Gastrocnemius medialis (tissue), 4 donors: ENCODE measurements at places on chromosomes 2 and 18. TPM values are rescaled to one million over a fixed set of nuclear protein-coding genes. Genes with fewer than 3 reads are reported as not detected.
A peak's percentile ranks its signal among the peaks of the same experiment; 100 is the strongest.

GRCh38 chr2:81644189-81644588 lies 1339.6 kb upstream of the LRRTM1 start:
- no peaks in the 10 kb centered on the region for H3K36me3 ChIP-seq
- no peak for DNase-seq
- H3K27ac ChIP-seq = no peak overlapping the region
- no peaks in the 10 kb centered on the region for H3K4me1 ChIP-seq
- H3K27me3 ChIP-seq = no peaks in the 10 kb centered on the region

DNA sequence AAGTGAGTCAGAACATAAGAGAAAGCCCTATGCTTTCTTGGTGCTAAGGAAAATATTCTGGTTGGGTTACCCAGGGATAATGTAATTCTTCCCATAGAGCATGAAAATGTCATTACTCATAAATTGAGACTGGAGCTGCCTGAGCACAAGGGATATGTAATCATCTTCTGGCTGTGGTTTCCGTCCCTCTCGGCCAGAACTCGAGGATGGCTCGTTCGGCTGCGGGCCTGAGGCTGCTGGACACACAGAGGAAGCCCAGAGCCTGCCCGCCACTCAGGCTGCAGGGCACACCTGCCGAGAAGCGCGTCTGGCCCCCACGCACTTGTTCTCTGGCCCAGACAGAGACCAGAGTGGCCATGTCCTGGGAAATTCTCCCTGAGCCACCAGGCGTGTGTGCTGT lies 104.9 kb downstream of the ASAP2 start:
- peak; percentile 81 for DNase-seq
- no peaks in the 10 kb centered on the region for H3K36me3 ChIP-seq
- H3K27me3 ChIP-seq = no peaks in the 10 kb centered on the region
- H3K27ac ChIP-seq = peak overlapping the region; percentile 81
- H3K4me1 ChIP-seq = peaks cover 32% of the 10 kb centered on the region

- no peak for DNase-seq
- peaks cover 31% of the 10 kb centered on the region for H3K4me1 ChIP-seq
- H3K27me3 ChIP-seq = no peaks in the 10 kb centered on the region
- H3K36me3 ChIP-seq = no peaks in the 10 kb centered on the region
Observed at GRCh38 chr2:98704499-98705332, 26.2 kb downstream of the MGAT4A start.

DNA sequence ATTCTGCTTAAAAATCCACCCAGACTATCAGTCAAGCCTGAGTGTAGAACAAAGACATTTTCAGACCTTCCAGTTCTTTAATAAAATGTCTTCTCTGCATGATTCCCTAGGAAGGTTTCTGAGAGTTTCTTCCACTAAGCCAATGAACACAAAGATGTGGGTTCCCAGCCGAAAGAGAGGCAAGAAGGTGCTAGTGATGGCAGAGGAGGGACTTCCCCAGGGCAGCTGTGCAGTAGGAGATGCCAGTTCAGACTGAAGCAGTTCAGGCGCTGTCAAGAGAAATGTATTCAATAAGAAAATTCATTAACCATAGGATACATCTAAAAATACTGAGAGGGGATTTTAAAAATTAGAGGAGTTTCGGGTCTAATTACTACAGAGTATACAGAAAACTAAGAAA lies 83.3 kb downstream of the RND3 start:
- H3K4me1 ChIP-seq = no peaks in the 10 kb centered on the region
- no peaks in the 10 kb centered on the region for H3K27me3 ChIP-seq
- H3K4me3 ChIP-seq = no peak overlapping the region
- no peaks in the 10 kb centered on the region for H3K36me3 ChIP-seq
- DNase-seq = no peak

- no peak overlapping the region for H3K27ac ChIP-seq
- H3K4me1 ChIP-seq = no peaks in the 10 kb centered on the region
- H3K4me3 ChIP-seq = no peak overlapping the region
- no peaks in the 10 kb centered on the region for H3K27me3 ChIP-seq
- no peak for DNase-seq
- H3K36me3 ChIP-seq = no peaks in the 10 kb centered on the region
Observed at GRCh38 chr18:10265560-10266333, 188.7 kb upstream of the APCDD1 start.

DNA sequence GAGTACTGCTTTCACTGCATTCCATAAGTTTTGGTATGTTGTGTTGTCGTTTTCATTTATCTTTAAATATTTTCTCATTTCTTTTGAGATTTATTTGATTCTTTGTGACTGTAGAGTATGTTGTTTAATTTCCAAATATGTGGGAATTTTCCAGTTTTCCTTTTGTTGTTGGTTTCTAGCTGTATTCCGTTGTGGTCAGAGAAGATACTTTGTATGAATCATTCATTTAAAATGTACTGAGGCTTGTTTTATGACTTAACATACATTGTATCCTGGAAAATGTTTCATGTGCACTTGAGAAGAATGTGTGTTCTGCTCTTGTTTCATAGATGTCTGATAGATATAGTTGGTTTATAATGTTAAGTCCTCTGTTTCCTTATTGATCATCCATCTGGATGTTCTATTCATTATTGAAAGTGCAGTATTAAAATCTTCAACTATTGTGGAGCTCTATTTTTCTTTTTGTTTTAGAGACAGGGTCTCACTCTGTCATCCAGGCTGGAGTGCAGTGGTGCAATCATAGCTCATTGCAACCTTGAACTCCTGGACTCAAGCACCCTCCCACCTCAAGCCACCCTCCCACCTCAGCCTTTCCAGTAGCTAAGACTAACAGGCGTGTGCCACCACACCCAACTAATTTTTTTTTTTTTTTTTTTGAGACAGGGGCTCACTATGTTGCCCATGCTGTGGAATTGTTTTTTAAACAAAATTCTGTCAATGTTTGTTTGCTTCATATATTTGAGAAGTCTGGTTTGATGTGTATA lies 96.8 kb downstream of the TAF4B start:
- H3K27me3 ChIP-seq = no peaks in the 10 kb centered on the region
- no peak for DNase-seq
- no peaks in the 10 kb centered on the region for H3K4me1 ChIP-seq
- H3K36me3 ChIP-seq = no peaks in the 10 kb centered on the region
- H3K27ac ChIP-seq = no peak overlapping the region
- H3K4me3 ChIP-seq = no peak overlapping the region

DNA sequence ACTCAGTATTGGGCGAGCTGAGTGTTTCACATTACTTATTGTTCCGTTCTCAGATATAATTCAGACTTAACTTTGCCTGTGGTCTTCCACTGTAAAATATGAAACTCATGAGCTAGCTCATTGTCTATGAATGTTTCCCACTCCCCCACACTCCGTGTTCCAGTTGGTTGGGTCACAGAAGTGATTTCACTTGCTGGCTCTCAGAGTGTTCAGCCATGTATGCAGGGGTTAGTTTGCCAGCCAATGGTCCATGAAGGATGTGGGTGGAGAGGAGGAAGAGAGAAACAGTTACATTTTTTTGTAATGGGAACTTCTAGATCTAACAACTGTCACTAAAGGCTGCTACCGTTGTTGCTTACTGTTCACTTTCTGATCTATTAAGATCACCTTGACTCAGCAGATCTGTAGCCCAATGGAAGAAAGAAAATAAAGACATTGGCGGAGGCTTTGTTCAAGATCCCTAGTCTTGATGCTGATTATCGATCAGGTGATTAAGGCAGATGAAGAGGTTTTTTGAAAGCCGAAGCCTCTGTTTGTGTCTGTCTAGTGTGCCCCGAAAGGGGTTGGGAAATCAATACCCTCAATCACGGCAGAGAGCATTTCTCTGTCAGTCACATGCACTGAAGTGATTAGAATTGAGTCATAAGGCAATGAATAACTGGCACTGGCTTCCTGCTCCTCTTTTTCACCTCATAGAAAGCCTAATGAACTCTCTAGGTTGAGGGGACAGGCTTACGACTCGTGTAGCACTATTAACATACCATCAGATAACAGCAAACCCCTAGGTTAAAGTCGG lies 279.7 kb upstream of the FIGN start:
- no peaks in the 10 kb centered on the region for H3K4me1 ChIP-seq
- no peak for DNase-seq
- H3K27me3 ChIP-seq = no peaks in the 10 kb centered on the region
- H3K27ac ChIP-seq = no peak overlapping the region
- no peaks in the 10 kb centered on the region for H3K36me3 ChIP-seq

DNA sequence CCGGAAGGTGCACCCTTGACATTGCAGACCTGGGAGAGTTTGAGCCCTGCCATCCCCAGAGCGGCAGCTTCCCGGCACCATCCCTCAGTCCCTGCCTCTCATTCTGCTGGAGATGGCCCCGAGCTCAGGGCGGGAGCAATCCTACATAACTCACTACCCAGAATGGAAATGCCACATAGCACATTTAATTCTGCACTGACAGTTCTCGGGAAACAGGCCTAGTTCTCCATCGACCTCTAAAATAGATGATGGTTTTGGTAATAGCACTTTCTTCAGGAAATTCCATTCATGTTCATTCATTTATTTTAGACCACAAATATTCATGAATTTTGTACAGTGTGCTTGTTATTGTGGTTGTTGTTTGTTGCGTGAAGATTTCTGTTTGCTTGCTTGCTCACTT lies 92.9 kb upstream of the SLC14A2 start:
- no peak overlapping the region for H3K4me3 ChIP-seq
- no peak overlapping the region for H3K27ac ChIP-seq
- H3K27me3 ChIP-seq = no peaks in the 10 kb centered on the region
- DNase-seq = no peak
- H3K4me1 ChIP-seq = no peaks in the 10 kb centered on the region
- H3K36me3 ChIP-seq = no peaks in the 10 kb centered on the region

- H3K4me3 ChIP-seq = no peak overlapping the region
- H3K4me1 ChIP-seq = no peaks in the 10 kb centered on the region
Observed at GRCh38 chr2:55301277-55301676, 32.2 kb upstream of the MTIF2 start.

DNA sequence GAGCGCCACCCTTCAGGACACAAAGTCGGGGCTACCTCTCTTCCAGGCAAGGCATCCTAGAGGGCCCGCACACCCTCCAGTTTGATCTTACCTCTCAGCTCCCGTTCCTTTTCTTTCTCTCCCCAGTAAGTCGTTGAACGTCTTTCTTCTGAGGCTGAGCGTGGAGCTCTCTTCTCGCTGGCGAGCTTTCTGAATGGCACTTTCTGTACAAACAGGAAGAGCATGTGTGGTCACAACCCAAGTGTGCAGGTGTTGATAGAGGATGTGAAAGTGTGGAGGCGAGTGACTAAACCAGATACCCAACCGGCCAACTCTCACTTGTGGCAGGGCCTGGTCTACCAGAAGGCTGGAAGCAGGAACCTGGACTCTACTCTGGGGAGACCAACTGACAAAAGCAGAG lies at the start of gene AFF3:
Gene AFF3 (minus strand): TSS at position 198 of the 400 bp plus-strand sequence. CDS start 38,136 bp downstream, outside the sequence.
- no peaks in the 10 kb centered on the region for H3K27me3 ChIP-seq
- no peaks in the 10 kb centered on the region for H3K36me3 ChIP-seq
- H3K4me3 ChIP-seq = no peak within 1 kb of the TSS
- H3K27ac ChIP-seq = no peak within 1 kb of the TSS
- DNase-seq = no peak
- H3K4me1 ChIP-seq = no peaks in the 10 kb centered on the region

GRCh38 chr2:217609952-217610351 lies 392.8 kb downstream of the TNS1 start:
- no peak overlapping the region for H3K27ac ChIP-seq
- H3K27me3 ChIP-seq = no peaks in the 10 kb centered on the region
- H3K36me3 ChIP-seq = no peaks in the 10 kb centered on the region
- H3K4me3 ChIP-seq = no peak overlapping the region
- DNase-seq = no peak

- H3K36me3 ChIP-seq = no peaks in the 10 kb centered on the region
- no peaks in the 10 kb centered on the region for H3K27me3 ChIP-seq
- peaks cover 6% of the 10 kb centered on the region for H3K4me1 ChIP-seq
- no peak overlapping the region for H3K27ac ChIP-seq
Observed at GRCh38 chr2:112621790-112622527, 23.8 kb upstream of the SLC20A1 start.

- H3K36me3 ChIP-seq = no peaks in the 10 kb centered on the region
- H3K4me1 ChIP-seq = peaks cover 34% of the 10 kb centered on the region
- H3K27me3 ChIP-seq = no peaks in the 10 kb centered on the region
- H3K27ac ChIP-seq = peak overlapping the region; percentile 68
- peak overlapping the region; percentile 17 for H3K4me3 ChIP-seq
Observed at GRCh38 chr2:48249631-48250473, 280.1 kb upstream of the STON1 start.

- no peak for DNase-seq
- no peak overlapping the region for H3K4me3 ChIP-seq
- H3K27me3 ChIP-seq = no peaks in the 10 kb centered on the region
- H3K36me3 ChIP-seq = no peaks in the 10 kb centered on the region
Observed at GRCh38 chr2:34822616-34823015, 1223.5 kb upstream of the FAM98A start.

- H3K4me1 ChIP-seq = peaks cover 58% of the 10 kb centered on the region
- DNase-seq = no peak
- no peaks in the 10 kb centered on the region for H3K36me3 ChIP-seq
Observed at GRCh38 chr18:7592305-7593071, 25.4 kb downstream of the PTPRM start.

DNA sequence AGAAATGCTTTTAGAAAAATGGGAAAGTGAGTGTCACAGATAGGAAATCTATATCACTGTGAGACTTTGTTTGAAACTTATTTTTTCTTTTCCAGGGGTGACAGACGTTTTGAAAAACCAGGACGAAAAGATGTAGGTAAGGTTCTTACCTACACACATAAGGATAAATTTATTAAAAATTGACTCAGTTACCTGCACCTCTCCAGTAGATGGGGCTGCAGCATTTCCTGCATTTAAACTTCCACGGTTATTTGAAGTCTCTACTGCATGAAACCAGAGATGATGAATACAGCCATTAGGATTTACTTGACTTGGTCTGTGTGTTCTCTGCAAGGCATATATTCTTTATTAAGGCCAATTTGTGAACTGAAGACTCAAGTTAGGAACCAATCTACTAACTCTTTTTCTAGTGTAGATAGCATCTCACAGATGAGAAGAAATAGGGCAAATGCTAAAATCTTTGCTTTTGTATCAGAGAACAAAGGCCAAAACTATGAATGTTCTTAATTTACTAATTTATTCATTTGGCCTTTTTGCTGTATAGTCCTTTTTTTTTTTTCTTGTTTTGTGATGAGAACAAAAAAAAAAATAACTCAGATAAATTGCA lies 15.0 kb downstream of the KCNJ13 start:
- no peak overlapping the region for H3K4me3 ChIP-seq
- no peaks in the 10 kb centered on the region for H3K27me3 ChIP-seq
- H3K27ac ChIP-seq = no peak overlapping the region
- H3K36me3 ChIP-seq = peaks cover 64% of the 10 kb centered on the region
- DNase-seq = no peak

DNA sequence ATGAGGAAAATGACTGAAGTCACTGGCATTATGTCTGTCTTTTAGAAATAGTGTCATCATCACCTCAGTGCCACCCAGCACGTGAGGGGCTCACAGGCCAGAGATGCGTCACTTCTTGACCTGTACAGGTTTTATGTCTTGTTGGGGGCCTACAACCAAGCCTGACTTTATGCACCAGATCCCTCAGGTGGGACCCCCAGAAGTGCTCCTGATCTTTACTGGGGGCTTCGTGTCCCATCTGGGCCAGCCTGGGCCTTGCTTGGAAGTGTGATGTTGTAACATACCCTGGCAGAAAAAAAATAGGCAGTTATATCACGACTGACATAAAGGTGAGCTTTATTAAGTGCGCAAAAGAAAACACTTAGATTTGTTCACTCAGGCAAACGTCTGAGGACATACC lies 21.5 kb upstream of the GNAL start:
- no peak overlapping the region for H3K4me3 ChIP-seq
- no peak overlapping the region for H3K27ac ChIP-seq
- no peak for DNase-seq
- no peaks in the 10 kb centered on the region for H3K4me1 ChIP-seq
- H3K27me3 ChIP-seq = no peaks in the 10 kb centered on the region
- H3K36me3 ChIP-seq = no peaks in the 10 kb centered on the region

Gene TRIM54
- total RNA-seq = 554 TPM

Gene ZNF892
- 1.5 TPM for total RNA-seq

Gene EGR4
- not detected for total RNA-seq

Gene CRYGD
- total RNA-seq = not detected

Gene GALNT13
- total RNA-seq = not detected

Gene MARCHF4
- not detected for total RNA-seq

Gene ABCG8
- total RNA-seq = not detected
